Liver (tissue), 10 donors: ENCODE measurements at places on chromosomes 2 and 18.

- DNase-seq, result no peak
Measured at GRCh38 chr2:66984864-66985263, 412.3 kb upstream of the ETAA1 start.

GRCh38 chr2:239206042-239206441 is 194.8 kb downstream of the HDAC4 start:
- DNase-seq, result no peak

GRCh38 chr2:169230204-169230603 is 132.1 kb downstream of the LRP2 start:
- no peak for DNase-seq

GRCh38 chr18:50189160-50189559 is 5.8 kb downstream of the MYO5B start:
- DNase-seq, result no peak

DNA sequence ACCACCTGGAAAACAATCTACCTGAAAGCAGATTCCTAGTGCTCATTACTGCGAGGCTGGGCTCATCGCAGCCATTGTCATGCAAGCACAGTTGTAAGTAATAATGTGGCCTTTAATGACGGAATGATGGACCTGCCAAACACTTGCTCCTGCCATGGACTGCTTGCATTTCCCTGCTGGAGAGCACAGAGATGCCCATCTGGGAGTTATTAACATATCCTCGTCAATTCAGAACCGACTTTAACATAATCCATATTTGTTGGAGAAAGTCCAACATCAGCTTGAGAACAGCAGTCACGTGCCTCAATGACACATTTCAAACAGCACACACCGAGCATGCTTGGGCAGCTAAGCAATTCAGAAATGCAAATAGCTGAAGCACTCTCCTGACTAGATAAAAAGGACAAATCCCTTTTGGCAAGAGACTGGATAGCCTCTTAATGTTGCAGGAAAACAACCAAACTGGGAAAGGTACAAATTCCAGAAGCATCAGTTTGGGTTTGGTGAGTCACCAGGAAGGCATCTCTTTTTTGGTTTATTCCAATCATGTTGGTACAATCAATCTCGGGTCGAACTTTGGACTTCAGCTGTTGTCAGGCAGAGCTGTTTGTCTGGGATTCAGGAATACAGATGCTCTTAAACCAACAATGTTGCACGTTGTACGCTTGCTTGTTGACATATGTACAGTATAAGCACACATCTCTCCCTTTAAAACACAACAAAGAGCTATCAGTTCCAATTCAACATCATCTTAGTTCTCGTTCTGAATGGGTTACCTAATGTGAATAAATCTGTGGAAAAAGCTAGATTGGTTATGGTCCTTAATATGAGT is 395.8 kb downstream of the LNPK start:
- no peak for DNase-seq

GRCh38 chr2:136247204-136247950 is 129.4 kb upstream of the CXCR4 start:
- DNase-seq, result no peak

GRCh38 chr18:60163622-60164021 is 209.0 kb downstream of the MC4R start:
- no peak for DNase-seq

GRCh38 chr2:240711296-240711695 is 19.6 kb downstream of the AQP12A start:
- no peak for DNase-seq

GRCh38 chr2:240579071-240579762 is 7.3 kb upstream of the CAPN10 start:
- no peak for DNase-seq

DNA sequence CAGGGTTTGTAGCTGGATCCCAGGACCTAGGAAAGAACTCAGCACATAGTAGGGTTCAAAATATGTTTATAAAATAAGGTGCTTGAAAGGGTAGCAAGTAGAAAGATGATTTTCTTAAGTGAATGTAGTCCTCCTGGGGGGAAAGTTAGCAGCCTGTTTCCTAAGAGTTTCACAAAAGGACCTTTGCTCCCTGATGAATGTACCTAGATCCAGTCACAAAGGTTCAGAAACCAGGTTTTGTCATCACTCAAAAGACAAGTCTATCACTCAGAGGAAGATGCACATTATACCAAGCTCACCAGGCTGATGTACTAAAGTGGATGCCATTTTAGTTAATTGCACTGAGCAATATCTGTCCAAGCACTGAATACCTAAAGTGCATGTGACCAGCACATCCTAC is 378.2 kb downstream of the BCL11A start:
- no peak for DNase-seq

DNA sequence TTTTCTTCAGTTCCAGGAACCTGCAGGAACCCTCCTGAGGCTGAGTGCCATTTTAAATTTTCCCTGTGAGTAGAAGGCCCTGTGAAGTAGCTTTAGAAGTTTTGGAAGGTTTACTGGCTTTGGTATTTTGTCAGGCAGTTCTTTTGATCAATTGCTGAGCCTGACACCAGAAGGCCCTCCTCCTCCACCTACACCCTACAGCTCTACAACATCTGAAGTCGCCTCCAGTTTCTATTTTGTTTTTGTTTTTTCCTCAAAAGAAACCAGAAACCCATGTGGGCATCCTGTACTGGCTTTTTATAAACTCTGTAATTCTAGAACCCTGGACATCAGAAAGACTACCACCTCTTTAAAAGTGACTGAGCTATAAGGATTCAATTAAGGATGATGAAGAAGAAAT is 153.7 kb downstream of the NRXN1 start:
- DNase-seq, result no peak

DNA sequence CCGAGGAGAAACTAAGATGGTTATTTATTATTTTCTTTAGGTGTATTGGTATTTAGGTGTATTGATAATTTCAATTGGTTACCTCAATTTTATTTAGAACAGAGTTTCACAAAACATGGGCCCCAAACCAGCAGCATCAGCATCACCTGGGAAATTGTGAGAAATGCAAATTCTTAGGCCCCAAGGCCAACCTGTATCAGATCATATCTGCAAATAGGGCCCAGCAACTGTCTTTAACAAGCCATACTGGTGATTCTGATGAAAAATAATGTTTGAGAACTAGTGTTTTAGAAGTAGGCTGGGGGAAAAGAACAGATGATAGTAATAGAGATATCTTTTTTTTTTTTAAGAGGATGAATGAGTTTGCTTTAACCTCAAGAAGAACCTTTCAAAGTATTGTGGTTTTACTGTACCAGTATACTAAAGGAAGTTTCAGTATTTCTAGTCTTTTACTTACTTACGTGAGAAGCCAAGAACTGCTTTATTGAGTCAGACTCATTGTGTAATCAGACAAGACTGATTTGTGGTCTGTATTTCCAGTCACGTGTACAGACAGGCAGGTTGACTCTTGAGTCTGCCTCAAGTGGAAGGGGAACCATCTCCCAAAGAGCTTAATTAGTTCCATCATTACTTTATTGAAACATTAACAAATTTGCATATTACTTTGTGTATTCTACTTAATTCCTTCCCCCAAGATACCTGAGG is 60.4 kb upstream of the GAREM1 start:
- no peak for DNase-seq

- no peak for DNase-seq
Measured at GRCh38 chr2:109208071-109208950, 79.3 kb downstream of the SH3RF3 start.

DNA sequence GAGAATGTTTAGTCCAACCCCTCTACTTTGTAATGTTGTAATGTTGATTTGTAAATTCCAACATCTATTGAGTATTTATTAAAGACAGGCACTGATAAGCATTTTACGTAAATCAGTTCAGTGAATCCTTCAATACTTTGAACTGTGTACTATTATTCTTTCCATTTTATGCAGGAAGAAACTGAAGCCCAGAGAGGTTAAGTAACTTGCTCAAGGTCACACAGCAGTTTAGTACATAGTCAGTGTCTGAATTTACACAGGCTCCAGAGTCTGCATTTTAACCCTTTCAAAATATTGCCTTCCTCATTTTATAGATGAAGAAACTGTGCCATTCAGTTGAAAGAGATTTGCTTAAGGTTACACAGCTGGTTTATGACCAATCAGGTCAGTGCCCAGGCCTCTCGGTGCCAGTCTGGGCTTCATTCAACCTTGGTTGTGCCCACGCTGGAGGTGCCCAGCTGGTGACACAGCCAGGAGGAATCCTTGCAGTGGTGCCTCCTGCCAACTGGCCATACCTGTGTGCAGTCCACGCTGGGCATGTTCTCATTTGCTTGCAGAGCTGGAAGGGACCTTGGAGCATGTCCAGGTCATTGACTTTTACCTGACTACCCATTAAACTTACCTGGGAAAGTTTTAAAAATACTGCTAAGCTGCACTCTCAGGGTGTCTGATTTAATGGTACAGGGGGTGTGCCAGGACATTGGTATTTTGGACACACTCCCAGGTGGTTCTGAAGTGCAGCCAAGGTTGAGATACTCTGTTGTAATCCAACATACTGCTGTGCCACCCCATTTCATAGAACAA is 74.3 kb upstream of the CYRIA start:
- DNase-seq, result no peak

GRCh38 chr2:16604236-16604635 is 61.4 kb downstream of the CYRIA start:
- DNase-seq, result no peak

GRCh38 chr2:157185476-157186227 is 71.9 kb upstream of the GALNT5 start:
- DNase-seq, result no peak

GRCh38 chr18:12394428-12394827 is 13.3 kb upstream of the PRELID3A start:
- no peak for DNase-seq

- no peak for DNase-seq
Measured at GRCh38 chr2:162720559-162721271, 117.9 kb downstream of the KCNH7 start.

DNA sequence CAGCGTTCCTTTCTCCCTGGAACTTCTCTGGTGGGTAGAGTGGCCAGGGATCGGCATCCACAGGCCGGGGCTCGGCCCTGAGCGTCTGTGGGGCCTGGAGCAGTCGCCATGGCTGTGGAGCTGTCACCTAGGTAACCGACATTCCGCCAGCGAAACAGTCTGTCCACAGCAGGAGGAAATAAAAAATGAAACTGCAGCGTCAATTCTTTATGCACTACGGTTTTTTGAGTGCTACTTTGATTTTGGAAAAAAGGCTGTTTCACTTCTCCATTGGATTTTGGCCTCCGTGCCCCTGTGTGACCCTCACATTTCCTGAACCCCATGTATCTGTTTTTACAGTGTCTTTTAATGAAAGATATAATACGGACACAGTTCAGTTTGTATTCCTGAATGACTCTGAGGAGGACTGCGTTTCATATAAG is 163.4 kb downstream of the LDLRAD4 start:
- no peak for DNase-seq

GRCh38 chr2:157903626-157904025 is 27.5 kb upstream of the ACVR1 start:
- no peak for DNase-seq

- no peak for DNase-seq
Measured at GRCh38 chr2:40346535-40347354, 105.1 kb downstream of the SLC8A1 start.

- no peak for DNase-seq
Measured at GRCh38 chr18:70907673-70908072, 618.8 kb downstream of the SOCS6 start.

GRCh38 chr18:31954349-31954748 is 11.4 kb upstream of the TRAPPC8 start:
- peak; percentile 42 for DNase-seq

DNA sequence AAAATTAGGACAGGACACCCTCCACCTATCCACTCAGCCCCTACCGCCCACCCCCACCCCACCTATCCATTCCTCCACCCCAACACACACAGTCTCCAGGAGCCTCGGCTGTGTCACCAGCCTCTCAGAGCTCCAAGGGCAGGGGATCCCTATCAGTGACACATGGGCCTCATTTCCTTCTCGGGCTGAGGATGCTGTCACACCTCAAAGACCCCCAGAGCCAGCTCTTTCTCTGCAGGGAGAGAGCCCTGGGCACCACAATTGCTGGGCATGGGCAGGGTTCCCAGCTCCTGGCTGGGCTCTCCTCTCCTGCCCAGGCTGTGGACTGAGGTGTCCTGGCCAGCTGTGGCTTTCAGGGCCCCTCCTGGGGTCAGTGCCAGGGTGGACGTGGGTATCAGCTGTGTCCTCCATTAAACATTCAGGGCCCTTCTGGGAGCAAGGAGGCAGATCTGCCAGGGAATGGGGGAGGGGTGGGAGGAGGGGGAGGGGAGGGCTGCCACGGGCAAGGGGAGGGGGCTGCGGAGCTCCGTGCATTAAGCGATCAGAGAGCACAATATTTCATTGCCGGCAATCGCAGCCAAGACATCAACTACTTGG is 14.3 kb upstream of the ECEL1 start:
- DNase-seq, result no peak

DNA sequence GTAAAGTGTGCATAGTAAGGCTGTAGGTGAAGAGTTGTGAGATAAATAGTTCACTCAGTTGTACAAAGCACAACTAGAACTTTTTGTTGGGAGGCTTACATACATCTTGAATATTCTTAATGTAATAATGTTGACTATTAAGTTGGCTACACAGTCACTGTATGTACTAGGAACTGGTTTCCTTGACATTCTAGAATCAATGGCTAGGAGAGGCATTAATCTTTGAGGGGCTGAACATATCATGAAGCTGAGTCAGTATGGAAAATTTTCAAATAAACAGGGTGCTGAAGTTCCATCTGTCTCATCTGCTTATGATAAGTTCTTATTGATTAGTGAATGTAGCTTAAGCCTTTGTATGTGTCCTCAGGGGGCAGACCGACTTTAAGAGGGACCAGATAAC is 23.4 kb downstream of the METTL21A start:
- DNase-seq, result no peak

GRCh38 chr2:128069769-128070168 is 21.2 kb upstream of the UGGT1 start:
- no peak for DNase-seq

GRCh38 chr18:59696311-59697235 is 650 bp downstream of the CCBE1 start:
- DNase-seq, result no peak

DNA sequence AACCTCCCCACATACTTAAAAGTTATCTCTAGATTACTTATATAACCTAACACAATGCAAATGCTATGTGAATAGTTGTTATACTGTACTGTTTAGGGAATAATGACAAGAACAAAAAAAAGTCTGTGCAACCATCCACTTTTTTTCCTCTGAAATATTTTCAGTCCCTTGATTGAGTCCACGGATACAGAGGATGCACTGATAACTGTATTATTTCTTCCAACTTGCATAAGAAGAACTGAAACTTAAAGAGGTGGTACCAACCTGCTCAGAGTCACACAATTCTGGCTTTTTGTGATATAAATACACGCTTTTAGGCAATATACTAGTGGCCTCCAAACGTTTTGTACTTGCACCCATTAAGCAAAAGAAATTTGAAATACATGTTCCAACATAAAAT is 1.4 kb downstream of the SMC6 start:
- DNase-seq, result no peak
